CD4-positive, alpha-beta T cell treated with Interleukin-17A for 1 hour (primary cell): ENCODE measurements at places on chromosomes 3 and 15.

- DNase-seq = no peak
Measured at GRCh38 chr3:58848826-58849225, 182.3 kb upstream of the FAM3D start.

- no peak for DNase-seq
Measured at GRCh38 chr3:45647148-45647619, 42.0 kb upstream of the SACM1L start.

DNA sequence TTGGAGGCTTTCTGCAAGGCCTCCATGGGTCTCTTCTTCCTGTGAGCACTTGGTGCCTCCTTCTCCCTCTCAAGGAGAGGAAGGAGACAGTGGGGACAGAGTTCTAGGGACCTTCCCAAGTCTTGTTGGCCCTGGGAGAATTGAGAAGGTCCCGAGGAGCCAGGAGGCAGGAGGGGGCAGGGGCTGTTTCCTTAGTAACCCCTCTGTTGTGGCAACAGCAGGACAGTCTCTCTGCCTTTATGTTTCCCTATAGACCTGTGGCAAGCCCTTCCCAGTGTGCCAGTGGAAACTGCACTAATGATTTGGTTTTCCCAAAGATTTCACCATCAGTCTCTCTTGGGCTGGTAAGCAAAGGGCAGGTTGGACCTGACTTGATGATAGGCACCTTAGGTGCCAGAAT, 87.8 kb upstream of the GALNT15 start:
- no peak for DNase-seq

DNA sequence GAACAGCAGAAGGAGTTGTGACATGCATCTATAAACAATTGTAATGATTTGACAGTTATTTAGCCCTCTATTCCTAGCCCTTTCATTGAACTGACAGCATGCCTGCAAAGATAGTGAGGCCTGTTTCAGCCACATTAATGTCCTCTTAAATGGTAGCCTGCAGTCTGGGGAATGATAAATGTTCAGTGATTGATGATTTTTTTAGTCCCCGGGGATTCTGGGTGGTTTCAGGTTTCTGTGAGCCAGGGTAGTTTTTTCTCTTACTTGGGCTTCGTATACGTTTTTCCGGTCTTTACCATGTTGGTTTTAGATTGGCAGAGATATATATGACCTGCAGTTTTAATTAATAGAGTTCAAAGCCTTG, 172.0 kb downstream of the TCF12 start:
- no peak for DNase-seq

- DNase-seq = no peak
Measured at GRCh38 chr3:41050144-41050543, 149.2 kb upstream of the CTNNB1 start.

GRCh38 chr3:147002721-147003120, 397.6 kb upstream of the PLSCR5 start:
- DNase-seq = no peak

DNA sequence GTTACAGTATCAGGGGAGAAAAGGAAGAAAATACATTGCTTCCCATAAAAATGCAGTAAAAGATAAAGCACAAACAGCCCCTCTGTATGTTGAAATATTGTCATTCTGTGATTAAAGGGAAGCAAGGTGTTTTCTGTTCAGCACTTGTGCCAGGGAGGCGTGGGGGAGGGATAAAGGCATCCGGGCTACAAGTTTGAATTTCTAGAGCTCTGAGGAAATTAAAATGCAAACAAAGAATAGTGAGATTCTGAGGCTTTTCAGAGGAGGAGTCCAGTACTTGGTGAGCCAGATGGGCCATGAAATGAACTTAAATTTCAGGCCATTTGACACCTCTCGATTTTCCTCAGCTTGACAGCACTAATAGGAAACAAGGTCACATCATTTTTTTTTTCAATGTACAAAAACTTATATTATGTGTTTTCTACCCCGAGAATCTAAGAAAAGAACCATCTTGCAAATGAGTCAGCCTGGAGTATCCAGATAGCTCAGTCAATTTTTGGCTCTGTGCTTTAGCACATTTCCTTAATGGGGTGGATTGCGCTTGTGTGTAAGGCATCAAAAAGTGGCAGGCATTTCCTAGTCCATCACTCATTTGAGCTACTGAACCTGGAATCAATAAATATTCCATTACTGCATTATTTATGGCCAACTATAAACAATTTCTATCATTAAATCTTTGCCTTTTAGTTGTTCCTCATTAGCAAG, 640.8 kb upstream of the TBL1XR1 start:
- DNase-seq = no peak

DNA sequence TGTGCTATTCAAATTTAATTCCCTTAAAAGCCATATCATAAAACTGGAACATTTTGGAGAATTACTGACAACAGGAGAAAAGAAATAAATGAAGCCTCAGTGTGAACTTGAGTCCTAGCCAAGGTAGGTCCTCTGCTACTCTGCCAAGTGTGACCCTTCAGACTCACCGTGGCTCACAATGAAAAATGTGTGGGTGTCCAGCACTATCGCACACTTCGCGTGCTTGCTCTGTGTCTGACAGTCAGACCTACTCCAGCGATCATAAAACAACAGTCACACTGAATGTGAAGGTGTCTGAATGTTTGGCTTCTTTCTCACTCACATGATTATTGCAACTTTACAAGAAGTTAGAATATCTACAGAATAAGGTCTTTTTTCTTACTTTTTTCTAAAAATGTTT, 65.8 kb upstream of the TRA2B start:
- no peak for DNase-seq

DNA sequence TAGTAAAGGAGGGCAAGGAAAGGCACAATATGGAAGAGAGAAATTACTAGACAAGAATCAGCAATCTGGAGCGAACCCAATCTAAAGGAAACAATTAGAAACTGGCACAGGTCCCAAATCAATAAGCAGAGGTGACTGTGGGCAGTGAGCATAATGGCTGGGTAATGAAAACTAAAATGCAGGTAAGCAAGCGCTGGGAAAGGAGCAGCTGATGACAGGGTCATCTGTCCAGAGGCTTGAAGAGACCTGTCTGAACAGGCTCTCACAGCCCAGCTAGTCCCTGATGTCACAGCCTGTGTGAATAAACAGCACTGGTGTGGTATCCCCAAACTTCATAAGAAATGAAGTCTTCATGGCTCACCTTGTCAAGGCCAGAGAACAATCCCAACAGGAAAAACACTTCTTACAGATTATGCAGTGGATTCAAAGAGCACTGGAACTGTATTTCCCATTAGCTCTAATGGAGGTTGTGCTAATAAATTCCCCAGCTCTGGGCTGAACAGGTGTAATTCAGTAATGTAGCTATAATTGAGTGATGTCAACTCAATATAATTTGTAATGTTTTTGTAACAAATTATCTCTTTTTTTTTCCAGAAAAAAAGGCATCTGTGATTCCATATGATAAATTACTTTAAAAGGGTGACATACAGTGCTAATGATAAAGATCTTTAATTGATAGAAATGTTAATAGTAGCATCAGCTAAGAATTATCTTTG, 197.3 kb downstream of the FHIT start:
- no peak for DNase-seq
